ENCODE measurements at places on chromosomes 7 and 10.

DNA sequence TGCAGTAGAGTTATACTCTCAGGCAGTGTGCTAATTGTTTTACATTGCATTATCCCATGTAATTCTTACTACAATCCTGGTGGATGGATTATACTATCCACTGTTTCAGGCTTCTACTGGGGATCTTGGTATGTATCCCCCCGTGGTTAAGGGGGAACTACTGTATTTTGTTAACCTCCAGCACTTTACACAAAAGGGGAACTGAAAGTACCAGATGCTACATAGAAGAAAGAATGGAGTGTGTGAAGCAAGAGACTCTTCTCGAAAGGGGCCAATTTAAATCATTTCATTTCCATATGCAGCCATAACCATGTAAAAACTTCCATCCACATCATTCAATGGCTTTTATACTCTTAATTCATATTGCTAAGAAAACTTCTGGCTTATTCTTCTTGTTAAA, 69.4 kb downstream of the C1GALT1 start:
- DNase-seq = no peak

DNA sequence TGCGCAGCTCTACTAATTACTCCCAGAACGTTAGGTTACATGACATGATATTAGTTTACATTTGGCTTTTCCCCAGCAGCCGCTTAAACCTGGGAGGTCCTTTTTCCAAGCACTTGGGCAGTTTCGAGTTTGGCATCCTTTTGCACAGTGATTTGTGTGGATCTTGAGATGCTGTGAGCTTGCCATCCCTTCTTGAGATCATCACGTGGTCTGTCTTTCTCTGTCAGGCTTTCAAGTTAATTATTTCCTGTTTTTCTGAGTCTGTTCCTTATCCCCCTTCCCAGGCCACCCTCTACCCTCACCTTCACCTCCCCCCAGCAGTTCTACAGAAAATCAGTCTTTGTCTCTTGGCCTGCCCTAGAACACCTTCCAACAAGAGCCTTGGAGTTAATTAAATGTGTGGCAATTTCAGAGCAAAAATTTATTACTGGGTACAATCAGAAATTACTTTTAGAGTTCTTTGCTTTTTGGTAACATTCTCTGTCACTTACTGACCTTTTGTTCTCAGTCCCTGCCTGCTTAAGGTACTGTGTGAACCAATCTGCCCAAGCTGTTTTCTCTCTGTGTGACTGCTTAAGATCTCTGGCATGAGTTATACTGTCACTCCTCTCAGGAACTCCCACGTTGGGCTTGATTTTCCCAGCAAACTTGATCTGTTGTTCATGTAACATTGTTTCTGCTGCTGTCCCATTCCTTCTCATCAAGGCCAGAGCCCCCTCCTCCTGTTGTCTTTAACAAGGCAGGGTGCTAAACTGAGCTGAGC, 3.1 kb upstream of the SLF2 start:
- no peak for DNase-seq

- no peak for DNase-seq
Observed at GRCh38 chr7:150823484-150824126, 23.0 kb downstream of the TMEM176A start.

DNA sequence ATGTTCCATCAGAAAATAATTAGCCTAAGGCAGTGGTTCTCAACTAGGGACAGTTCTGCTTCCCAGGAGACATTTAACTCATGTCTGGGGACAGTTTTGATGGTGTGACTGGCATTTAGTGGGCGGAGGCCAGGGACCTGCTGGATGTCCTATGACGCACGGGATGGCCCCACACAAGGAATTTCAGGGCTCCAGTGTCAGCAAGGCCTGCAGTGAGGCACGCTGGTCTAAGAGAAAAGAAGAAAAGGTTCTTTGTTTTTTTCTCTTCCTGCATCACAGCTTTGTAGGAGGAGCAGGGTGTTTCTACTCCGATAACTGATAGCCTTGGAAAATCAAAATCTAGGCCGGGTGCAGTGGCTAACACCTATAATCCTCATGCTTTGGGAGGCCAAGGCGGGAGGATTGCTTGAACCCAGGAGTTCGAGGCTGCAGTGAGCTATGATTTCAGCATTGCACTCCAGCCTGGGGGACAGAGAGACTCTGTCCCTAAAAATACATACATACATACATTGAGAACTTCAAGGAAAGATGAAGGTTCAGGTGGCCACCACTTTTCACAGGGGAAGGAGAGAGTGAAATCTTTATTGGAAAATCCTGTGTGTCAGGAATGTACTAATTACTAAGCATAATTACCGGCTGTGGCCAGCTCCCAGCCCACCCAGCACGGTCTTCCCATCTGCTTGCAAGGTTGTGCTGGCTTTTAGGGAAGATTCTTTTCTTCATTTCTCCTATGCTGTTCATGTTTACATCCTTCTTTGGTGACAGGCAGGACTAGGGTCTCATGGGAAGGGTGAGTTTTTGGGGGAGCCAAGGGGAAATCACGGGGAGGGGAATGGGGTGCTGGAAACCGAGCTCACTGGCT, 150.4 kb downstream of the ACTR3B start:
- DNase-seq = no peak

DNA sequence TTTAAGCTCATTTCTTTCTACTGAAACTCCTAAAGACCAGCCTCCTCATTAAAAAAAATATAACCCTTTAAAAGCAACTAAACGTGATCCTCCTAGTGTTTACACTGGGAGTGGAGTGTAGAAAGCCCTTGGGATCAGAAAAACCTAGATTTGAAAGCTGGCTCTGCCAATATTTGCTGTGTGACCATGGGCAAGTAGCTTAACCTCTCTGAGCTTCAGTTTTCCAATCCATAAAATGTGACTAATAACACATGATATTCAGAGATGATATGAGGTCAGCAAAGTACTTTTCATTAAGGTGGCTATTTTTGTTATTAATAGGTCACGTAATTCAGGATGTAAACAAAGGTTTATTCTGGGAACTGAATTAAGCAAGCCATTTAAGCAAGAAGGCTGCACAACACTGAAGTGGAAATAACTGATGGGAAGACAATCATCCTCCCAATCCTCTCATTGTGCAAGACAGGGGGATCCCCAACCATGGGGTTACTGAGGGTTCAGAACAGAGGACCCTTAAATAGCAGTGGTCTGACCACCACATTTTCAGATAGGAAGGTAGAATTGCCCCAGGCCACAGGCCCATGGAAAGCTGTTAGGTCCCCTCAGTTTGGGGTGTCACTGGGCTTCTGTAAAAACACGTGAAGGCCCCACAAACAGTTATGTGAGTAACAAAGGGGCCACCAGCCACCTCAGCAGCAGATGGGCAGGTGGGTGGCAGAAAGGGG, 49.1 kb upstream of the EEPD1 start:
- no peak for DNase-seq

- no peak for DNase-seq
Observed at GRCh38 chr7:55055479-55055878, 36.7 kb downstream of the EGFR start.

Data from T-helper 9 cell (primary cell).